ENCODE measurements at places on chromosomes 6 and 20.
A peak's percentile ranks its signal among the peaks of the same experiment; 100 is the strongest.

DNA sequence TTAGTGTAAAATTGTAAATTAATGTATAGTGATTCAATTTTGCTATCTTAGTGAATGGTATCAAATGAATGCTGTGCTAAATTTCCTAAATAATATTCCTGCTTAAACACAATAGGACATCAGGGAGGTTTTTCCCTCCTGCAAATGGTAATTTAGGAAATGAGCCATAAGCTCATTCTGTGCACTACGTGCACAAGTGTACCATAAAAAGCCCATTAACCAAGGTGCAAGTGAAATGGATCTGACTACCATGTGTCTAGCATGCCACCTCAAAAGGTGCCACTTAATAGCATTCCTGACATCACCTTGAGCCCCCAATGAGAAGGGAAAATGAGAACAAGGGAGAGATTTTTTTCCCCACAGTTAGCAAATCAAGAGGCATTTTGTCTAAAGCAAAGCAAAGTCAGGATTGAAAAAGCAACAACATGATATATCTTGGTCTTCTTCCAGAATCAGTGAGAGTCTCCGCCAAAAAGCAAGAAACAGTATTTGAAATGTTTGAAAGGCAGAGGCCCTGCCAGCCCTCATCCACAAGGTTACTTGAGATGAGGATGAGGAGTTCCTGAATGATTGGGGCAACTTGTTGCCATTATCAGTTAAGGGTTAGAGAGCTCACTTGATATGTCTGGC lies 334.2 kb upstream of the RSPO3 start:
- DNase-seq, result no peak

GRCh38 chr20:23946206-23946605 lies 42.4 kb downstream of the GGTLC1 start:
- DNase-seq, result no peak

GRCh38 chr20:47453167-47453782 lies 48.4 kb upstream of the NCOA3 start:
- DNase-seq, result peak; percentile 58

DNA sequence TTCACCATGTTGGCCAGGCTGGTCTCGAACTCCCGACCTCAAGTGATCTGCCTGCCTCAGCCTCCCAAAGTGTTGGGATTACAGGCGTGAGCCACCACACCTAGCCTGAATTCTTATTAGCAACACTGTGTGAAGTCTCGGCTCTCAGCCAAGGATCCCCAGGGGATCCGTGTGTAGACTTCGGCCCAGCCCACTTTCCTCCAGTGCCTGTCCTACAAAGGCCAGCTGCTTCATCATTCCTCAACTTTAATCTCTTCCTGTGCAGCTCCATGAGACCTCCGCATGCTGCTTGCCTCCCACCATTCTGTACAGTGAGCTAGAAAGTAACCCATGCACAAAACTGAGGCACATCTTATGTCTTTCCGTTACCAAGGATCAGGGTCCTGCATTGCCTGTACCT lies 71.8 kb downstream of the SAMD3 start:
- no peak for DNase-seq

- DNase-seq, result no peak
These were observed 158.3 kb downstream of the EYA4 start for GRCh38 chr6:133399426-133399825.

GRCh38 chr6:113622254-113622653 lies 234.9 kb upstream of the MARCKS start:
- no peak for DNase-seq

DNA sequence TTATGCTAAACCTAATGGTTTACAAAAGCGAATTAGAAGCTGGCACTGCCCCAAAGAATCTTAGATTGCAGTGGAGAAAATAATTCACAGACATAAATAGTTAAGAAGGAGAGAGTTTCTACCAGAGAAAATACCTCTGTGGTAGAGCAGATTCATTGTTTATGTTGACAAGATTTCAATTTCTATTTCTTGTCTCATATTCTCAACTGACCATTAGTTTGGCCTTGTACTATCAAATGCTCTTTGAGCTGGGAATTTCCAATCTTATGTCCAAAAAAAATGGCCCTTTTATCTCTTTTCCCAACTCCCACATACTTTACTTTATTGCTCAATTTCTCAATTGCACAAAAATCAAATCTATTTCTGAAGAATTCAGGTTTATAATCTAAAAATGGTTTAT lies 804.1 kb upstream of the CITED2 start:
- DNase-seq, result no peak

DNA sequence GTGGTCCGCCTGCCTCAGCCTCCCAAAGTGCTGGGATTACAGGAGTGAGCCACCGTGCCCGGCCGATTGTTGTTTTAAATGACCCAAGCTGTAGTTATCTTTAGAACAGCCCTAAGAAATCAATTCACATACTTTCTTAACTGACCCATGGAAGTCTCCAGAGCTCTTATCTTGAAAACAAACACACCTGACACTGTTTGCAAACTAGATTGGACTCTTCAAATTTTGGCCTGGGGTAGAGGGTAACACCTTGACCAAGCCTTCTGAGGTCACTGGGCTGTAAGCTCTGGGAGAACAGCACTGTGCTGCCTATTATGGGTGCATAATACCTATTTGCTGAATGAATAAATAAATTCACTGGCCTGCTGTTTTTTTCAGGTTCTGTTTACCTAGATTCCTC lies 190.6 kb downstream of the AIG1 start:
- DNase-seq, result no peak

DNA sequence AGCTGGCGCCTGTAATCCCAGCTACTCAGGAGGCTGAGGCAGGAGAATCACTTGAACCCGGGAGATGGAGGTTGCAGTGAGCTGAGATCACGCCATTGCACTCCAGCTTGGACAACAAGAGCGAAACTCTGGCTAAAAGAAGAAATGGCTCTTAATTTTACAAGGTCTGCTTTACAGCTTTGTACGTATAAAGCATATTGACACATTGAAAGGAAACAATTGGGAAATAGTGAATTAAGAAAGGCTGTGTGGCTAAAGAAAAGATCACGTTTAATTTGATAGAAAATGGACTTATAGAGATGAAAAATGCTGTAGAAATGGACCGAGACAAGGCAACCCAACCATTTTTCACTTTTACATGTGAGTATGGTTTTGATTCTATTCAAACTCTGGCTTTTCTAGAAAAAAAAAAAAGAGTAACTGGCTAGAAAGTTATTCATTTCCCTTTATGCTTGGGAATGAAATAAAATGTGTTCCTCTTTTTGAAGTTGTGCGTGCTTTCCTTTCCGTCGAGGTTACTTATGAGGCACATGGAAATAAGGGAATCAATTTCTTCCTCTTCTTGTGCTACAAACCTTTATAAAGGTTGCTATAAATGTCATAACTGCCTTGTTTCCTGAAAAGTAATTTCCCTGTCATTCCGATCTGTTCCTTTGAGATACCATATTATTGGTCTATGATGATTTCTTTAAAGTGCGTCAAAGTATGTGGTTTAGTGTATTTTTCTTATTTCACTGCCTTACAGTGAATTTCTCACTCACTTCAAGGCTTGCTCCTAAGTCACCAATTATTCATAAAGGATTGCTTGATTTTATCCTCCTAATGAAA lies 29.4 kb downstream of the PFDN4 start:
- DNase-seq, result no peak

GRCh38 chr6:144662812-144663365 lies 377.8 kb downstream of the UTRN start:
- no peak for DNase-seq

DNA sequence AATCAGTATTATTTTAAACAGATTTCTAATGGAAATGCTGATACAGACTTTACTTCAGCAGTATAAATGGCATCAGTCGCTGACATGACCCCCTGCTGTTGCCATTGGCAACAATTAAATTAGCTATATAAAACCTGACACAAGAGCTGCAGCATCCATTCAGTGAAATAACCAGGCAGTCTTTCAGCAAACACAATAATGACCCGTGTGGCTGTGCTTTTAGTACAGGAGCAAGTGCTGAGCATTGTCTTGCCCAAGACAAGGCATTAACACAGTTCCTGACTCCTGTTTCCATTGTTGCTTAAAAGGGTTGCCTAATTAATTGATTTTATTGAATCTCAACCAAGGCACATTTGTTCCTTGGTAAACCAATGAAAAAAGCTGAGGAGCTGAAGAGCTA lies 382.1 kb downstream of the HACE1 start:
- no peak for DNase-seq

- DNase-seq, result no peak
These were observed 102.9 kb upstream of the PRL start for GRCh38 chr6:22399693-22400092.

- DNase-seq, result no peak
These were observed 221.2 kb downstream of the SLC24A3 start for GRCh38 chr20:19433371-19434350.

- DNase-seq, result peak; percentile 20
These were observed 26.2 kb downstream of the TTBK1 start for GRCh38 chr6:43269273-43270007.

- DNase-seq, result no peak
These were observed 263.8 kb downstream of the ALDH8A1 start for GRCh38 chr6:134686071-134686470.

DNA sequence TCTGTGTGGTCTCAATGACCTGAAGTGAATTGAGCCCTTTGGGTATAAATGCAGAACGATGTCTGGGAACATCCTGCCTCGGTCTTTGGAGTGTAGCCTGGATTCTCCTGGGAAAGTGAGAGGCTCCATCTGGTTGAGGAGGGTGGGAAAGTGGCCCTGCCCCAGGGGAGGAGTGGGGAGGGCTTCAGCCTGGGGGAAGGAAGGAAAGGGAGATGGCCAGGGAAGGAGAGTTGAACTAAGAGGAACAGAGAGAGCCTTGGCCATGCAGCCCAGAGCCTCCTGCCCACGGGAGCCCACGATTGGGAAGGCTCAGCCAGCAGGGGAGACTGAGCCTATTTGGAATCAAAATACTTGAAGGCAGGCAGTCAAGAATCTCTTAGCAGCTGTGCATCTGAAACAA lies 2.3 kb upstream of the EPB41L1 start:
- DNase-seq, result no peak

DNA sequence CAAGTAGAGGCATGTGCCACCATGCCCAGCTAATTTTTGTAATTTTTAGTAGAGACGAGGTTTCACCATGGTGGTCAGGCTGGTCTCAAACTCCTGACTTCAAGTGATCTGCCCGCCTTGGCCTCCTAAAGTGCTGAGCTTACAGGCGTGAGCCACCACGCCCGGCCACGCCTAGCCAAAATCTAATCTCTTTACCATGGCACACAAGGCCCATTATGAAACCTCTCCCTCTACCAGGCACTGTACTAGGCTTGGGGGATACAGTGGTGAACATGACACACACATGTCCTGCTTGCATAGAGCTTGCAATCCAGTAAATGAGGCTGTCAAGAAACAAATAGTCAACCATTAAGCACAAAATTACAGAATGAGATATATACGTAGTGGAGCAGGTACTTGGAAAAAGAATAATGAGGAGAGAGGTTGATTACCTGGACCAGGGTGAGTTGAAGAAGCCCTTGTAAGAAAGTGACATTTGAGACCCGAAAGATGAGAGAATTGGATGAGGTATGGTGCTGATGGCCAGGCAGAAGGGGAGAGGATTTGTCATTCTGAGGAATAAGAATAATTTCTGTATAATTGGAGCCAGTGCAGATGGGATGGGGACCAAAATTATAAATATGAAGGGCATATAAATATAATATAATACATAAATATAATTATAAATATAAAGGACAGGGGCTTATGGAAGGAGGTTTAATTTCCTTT lies 1.2 kb upstream of the CTNNBL1 start:
- DNase-seq, result no peak

- DNase-seq, result no peak
These were observed 46.4 kb upstream of the LAMP5 start for GRCh38 chr20:9467995-9468394.

DNA sequence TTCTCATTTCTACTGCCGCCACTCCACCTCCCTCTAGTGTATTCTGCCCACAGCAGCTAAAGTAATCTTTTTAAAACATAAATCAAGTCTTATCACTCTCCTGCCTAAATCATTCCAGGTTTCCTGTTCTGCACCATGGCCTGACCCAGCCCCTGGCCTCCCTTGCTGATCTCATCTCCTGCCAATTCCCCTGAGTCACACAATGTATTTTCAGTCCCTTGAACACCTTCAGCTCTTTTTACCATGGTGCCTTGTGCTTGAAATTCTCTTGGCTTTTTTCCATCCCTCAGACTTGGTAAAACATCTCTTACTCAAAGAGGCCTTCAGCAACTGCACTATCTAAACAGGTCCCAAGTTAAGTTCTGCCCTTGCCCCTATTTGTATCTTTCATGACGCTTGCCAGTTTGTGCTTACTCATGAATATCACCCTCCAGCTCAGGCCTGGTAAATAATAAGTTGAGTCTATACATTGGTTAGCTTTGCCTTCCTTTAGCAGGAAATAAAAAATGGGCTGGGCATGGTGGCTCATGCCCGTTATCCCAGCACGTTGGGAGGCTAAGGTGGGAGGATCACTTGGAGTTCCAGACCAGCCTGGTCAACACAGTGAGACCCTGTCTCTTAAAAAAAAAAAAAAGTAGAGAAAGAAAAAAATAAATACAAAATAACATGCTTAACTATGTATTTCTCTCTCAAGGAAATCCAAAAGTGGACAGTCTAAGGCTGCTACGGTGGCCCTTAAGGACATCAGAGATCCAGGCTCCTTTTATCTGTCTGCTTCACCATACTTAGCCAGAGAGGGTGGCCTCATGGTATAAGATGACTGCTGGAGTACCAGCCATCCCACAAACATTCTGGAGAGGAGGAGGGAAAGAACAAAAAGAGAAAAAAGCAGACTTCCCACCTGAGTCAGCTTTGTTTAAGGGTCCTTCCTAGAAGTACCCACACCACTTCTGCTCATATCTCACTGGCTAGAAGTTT lies 62.2 kb downstream of the ARFGEF2 start:
- no peak for DNase-seq

DNA sequence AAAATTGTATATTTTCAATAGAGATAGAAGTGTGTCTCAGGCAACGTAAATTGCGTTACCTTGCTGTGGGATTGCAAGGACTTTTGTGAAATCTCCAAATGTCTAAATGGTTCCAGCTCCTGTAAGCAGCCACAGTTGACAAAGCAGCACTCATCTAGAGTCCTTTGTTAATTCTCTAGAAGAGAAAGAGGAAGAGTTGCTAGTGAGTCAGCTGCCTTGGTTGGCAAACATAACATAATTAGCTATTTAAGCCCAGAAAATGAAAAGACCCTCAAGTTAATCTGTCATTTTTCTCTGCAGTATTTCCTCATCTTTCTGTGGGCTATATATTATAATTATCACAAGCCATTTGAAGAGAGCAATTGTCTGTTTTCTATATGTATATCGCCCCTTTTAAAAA lies 66.4 kb upstream of the FABP7 start:
- DNase-seq, result no peak

DNA sequence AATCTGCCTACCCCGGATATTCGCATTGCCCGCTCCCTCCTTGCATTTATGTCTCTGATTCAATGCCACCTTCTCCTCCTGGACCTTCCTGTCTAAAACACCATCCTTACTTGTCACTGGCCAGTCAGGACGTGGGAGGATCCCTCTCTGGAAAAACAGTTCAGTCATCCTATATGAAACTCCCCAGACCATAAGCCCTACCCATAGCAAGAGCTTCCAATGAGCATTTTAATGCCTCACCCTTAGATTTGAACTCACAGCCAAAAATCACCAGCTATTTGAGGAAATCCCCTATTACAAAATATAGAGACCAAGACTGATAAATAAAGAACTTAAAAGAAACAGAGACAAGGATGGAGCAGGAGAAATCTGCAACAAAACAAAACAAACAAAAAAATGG lies 86.4 kb downstream of the SHLD1 start:
- no peak for DNase-seq

- no peak for DNase-seq
These were observed 23.4 kb downstream of the SIRPA start for GRCh38 chr20:1918491-1919165.

GRCh38 chr20:53959911-53960578 lies 110.3 kb downstream of the BCAS1 start:
- DNase-seq, result no peak

GRCh38 chr6:111626441-111626840 lies 20.8 kb upstream of the TRAF3IP2 start:
- no peak for DNase-seq

All from activated T-helper 2 cell treated with anti-CD3 and anti-CD28 coated beads, Interferon-gamma antibody, Interleukin-2, Interleukin-4, amounts not matched to agents 10 μg/mL and 5 μg/mL and 100 μg/mL, durations not matched to agents 14 hours and 24 hours and 36 hours (primary cell).